HFFc6 (cell line): ENCODE measurements at places on chromosomes 16 and 17. TPM values are rescaled to one million over a fixed set of nuclear protein-coding genes. Genes with fewer than 3 reads are reported as not detected.

DNA sequence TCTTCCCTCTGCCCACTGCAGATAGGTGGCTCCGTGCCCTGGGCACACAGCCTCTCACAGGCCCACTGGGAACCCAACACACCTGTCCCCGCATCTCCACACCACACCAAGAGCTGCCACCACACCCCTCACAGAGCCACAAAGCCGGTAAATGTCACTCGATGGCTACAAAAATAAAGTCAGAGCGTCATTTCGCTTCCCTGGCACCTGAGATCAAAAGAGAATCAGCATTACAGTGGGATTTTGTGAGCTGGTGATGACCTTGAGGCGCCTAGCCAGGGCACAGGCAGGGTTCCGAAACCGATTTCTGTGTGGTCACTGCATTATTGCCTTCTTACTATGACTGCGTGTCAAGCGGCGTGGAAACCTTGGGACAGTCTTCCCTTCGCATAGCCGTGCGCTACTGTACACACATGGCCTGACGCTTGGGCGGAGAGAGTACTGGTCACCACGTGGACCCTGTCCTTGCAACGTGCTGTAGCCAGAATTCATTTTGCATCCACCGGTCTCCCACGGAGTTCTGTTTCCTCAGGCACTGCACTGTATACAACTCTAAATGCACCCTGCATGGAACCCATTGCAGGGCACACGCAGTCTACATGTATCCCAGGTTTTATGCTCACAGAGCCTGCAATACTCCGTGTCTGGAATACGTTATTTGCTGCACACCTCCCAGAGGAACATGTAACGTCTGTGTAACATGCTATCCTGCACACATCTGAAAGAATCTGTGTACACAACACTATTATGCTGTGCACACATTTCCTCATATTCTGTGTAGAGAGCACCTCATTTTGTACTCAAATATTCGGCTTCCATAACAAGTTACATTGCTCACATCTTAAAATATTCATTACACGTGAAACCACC lies 5.8 kb upstream of the FOXF1 start:
- peaks cover 23% of the 10 kb centered on the region for H3K4me1 ChIP-seq
- H3K4me3 ChIP-seq, result peak overlapping the region; percentile 68
- no peak overlapping the region for H3K27ac ChIP-seq
- peaks cover 57% of the 10 kb centered on the region for H3K27me3 ChIP-seq
- H3K36me3 ChIP-seq, result no peaks in the 10 kb centered on the region

Gene SLC47A1
- total RNA-seq, result 0.12 TPM in 1 of 3 replicates, not detected in the others

Gene CDRT15L2
- not detected in 3 replicates for total RNA-seq

DNA sequence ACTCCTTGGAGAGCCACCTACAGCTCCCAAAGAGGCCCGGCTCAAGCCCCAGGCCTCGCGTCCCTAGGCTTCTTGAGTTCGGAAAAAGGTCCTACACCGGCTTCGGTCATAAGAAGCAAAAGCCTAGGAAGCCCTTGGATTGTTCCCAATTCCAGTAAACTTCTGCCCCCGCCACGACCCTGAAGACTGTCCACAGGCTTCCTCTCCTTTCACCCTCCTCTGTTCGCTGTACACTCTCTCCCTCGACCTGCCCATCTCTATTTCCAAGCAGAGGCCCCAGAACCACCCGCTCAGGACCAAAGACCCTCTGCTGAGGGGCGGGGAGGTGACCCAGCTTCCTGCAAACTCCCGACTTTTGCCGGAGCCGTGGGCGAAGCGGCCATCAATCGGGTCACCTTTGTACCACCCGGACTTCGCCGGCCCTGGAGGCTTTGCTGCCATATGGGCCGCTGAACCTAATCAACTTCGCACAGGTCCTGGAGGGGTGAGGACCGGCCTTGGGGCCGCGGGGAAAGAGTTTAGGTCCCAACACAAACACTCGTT lies 2.7 kb downstream of the HOXB2 start:
- H3K27ac ChIP-seq, result no peak overlapping the region
- no peaks in the 10 kb centered on the region for H3K36me3 ChIP-seq
- peaks cover 65% of the 10 kb centered on the region for H3K27me3 ChIP-seq

DNA sequence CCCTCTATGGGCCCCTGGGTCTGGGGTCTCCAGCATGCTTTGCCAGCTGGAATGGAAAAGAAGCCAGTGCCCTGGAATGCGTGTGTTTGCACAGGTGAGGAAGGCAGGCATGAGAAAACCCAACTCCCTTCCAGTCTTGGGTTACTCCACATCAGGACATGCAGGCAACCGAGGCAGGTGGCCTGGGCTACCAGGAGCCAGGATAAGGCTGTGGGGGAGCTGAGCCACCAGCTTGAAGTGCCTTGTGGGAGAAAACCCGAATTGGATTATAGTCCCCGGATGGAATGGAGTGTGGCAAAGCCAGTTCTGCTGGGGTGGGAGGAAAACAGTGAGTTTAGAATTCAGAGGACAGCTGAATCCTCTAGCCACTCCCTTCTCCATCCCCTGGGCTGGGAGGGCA lies 7.2 kb downstream of the SRCIN1 start:
- H3K4me3 ChIP-seq, result no peak overlapping the region
- DNase-seq, result peak; percentile 55
- no peaks in the 10 kb centered on the region for H3K4me1 ChIP-seq
- peaks cover 54% of the 10 kb centered on the region for H3K27me3 ChIP-seq
- no peak overlapping the region for H3K27ac ChIP-seq

GRCh38 chr16:47722046-47722445 lies 260.9 kb downstream of the PHKB start:
- H3K4me1 ChIP-seq, result no peaks in the 10 kb centered on the region; the same call in 1 of the 2 replicates
- peaks cover 8% of the 10 kb centered on the region for H3K27me3 ChIP-seq
- DNase-seq, result no peak
- no peaks in the 10 kb centered on the region for H3K36me3 ChIP-seq

- no peak for DNase-seq
- H3K27me3 ChIP-seq, result peaks cover 2% of the 10 kb centered on the region; the same call in 1 of the 2 replicates
These were observed 43.3 kb downstream of the RANBP10 start for GRCh38 chr16:67763066-67763465.

- peaks cover 20% of the 10 kb centered on the region for H3K4me1 ChIP-seq
- H3K27me3 ChIP-seq, result peaks cover 2% of the 10 kb centered on the region
- H3K27ac ChIP-seq, result no peak overlapping the region
- no peak overlapping the region for H3K4me3 ChIP-seq
- H3K36me3 ChIP-seq, result peaks cover 17% of the 10 kb centered on the region
These were observed 13.2 kb downstream of the CNTNAP1 start for GRCh38 chr17:42695500-42695899.

GRCh38 chr16:21990381-21990944 lies 10.5 kb downstream of the PDZD9 start:
- no peak for DNase-seq
- H3K27ac ChIP-seq, result no peak overlapping the region
- H3K36me3 ChIP-seq, result peaks cover 13% of the 10 kb centered on the region
- no peaks in the 10 kb centered on the region; the same call in 1 of the 2 replicates for H3K27me3 ChIP-seq
- H3K4me1 ChIP-seq, result peaks cover 33% of the 10 kb centered on the region

DNA sequence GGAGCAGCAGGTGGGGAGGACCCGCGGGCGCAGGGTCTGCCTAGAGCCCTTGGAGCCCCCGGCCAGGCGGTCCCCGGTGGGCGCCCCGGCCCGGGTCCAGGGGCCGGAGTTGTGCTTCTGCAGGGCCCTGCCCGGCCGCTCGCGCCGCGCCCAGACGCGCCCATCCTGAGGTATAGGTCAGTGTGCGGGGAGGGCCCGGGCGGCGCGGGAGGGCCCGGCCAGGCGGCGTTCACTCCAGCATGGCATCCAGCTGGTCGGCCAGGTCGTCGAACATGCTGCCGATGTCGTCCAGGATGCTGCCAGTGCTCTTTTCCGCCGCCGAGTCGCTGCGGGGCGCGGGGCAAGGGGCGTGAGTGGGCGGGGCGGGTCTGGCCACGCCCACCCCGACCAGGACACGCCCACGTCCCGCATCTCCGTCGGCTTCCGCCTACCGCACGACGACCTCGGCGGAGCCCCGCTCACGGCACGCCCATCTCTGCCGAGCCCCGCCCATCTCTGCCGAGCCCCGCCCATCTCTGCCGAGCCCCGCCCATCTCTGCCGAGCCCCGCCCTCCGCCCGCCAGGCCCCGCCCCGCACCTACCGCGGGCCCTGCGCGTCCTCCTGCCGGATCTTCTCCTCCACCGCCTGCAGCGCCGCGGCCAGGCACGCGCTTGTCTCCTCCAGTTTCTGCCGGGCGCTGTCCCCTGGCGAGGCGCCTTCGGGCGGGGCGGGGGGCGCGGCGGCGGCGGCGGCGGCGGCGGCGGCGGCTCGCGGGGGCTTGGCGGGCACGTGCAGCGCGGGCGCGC lies 17.9 kb downstream of the CASKIN1 start:
- H3K4me3 ChIP-seq, result no peak overlapping the region
- H3K4me1 ChIP-seq, result no peaks in the 10 kb centered on the region
- H3K36me3 ChIP-seq, result peaks cover 19% of the 10 kb centered on the region
- H3K27ac ChIP-seq, result no peak overlapping the region

Gene EFNB3
- total RNA-seq, result 0.04 to 0.23 TPM (median 0.13 TPM) in 3 replicates

GRCh38 chr16:558298-559020 lies 1.7 kb upstream of the PRR35 start:
- no peak for DNase-seq
- H3K27ac ChIP-seq, result no peak overlapping the region
- no peaks in the 10 kb centered on the region for H3K36me3 ChIP-seq
- H3K4me1 ChIP-seq, result peaks cover 8% of the 10 kb centered on the region
- no peak overlapping the region for H3K4me3 ChIP-seq

GRCh38 chr16:64687786-64688185 lies 434.1 kb downstream of the CDH11 start:
- H3K4me1 ChIP-seq, result no peaks in the 10 kb centered on the region
- no peaks in the 10 kb centered on the region for H3K36me3 ChIP-seq
- no peaks in the 10 kb centered on the region for H3K27me3 ChIP-seq

Gene PCGF2
- 58.0 to 66.1 TPM (median 61.4 TPM) in 3 replicates for total RNA-seq

- no peaks in the 10 kb centered on the region for H3K4me1 ChIP-seq
- peaks cover 1% of the 10 kb centered on the region for H3K36me3 ChIP-seq
- no peak overlapping the region for H3K27ac ChIP-seq
These were observed 10.9 kb downstream of the ANKS3 start for GRCh38 chr16:4723071-4723767.

DNA sequence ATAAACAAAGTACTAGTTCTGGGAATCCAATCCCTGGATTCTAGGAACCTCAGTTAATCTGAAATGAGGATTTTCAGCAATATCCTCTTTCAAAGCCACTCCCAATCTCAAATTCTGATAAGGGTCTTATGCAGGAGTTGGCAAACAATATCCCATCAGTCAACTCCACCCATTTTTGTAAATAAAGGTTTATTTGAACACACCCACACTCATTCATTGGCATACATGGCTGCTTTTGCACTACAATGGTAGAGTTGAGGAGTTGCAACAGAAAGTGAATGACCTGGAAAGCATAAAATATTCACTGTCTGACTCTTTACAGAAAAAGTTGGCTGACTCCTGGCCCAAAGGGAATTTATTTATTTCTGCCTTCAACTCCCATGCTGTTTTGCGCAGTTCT lies 157.7 kb upstream of the CDH11 start:
- DNase-seq, result no peak
- H3K36me3 ChIP-seq, result no peaks in the 10 kb centered on the region
- no peak overlapping the region for H3K4me3 ChIP-seq
- no peak overlapping the region for H3K27ac ChIP-seq
- peaks cover 20% of the 10 kb centered on the region for H3K4me1 ChIP-seq
- H3K27me3 ChIP-seq, result peaks cover 2% of the 10 kb centered on the region
